ENCODE measurements at places on chromosomes 1 and 21. TPM values are rescaled to one million over a fixed set of nuclear protein-coding genes. Genes with fewer than 3 reads are reported as not detected.
A peak's percentile ranks its signal among the peaks of the same experiment; 100 is the strongest.

Gene PEF1
- total RNA-seq: 52.1 TPM

Gene LEMD1
- not detected for total RNA-seq

Gene CREG1
- total RNA-seq: 47.0 TPM

Gene ODF2L
- 48.7 TPM for total RNA-seq

Gene UBE2U
- not detected for total RNA-seq

Gene PDZK1IP1
- total RNA-seq: 2.1 TPM

Gene S100A10
- total RNA-seq: 105 TPM

Gene CA6
- 1.0 TPM for total RNA-seq

Gene GJA9
- not detected for total RNA-seq

Gene KRTAP21-2
- not detected for total RNA-seq

Gene SLC9C2
- not detected for total RNA-seq

- DNase-seq: no peak
Measured at GRCh38 chr1:218207194-218207593, 77.9 kb upstream of the RRP15 start.

- no peak for DNase-seq
Measured at GRCh38 chr1:121418369-121419049, 233.7 kb downstream of the SRGAP2C start.

DNA sequence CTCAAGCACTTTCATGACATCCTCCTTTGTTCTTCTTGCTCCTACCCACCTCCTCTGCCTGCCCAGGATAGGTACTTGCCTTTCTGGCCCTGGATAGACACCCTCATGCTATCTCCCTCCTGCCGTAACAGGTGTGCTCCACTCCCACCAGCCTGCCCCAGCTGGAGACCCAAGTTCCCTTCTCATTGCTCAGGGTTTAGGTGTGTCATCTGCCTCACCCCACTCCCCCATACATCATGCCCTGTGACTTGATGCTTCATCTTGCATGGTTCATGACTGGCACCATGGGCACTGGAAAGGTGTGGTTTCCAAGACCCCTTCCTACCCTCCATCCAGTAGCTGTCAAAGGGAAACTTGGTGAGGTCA is 5.9 kb downstream of the RHEX start:
- no peak for DNase-seq

GRCh38 chr1:64955097-64956009 is 11.0 kb downstream of the JAK1 start:
- DNase-seq: no peak

DNA sequence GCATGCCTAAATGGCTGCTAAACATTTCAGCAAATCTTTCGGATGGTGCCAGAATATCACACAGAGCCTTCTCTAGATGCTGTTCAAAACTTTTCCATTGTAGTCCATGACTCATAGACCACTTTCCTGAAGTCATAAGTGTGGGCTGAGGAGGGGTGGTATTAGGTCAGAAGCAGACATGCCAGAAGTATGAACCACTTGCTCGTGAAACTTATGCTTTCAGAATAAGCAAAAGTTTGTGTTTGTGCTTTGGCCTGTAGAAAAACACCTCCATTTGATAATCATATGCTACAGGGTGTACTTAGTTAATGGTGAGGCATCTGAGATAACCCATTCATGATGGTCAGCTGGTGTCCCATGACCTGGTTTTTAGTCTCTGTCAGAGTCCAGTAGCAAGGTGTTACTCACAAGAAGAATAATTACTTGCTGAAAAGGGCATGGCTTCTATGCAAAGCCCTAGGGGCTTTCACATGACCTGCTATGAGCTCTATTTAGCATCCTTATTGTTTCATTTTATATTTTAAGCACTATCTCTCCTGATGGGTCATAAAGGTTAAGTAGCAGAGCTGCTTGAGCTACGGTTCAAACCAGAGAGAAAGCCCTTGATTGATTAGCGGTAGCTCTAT is 183.1 kb upstream of the IVNS1ABP start:
- DNase-seq: no peak

GRCh38 chr1:64505232-64505943 is 35.5 kb downstream of the CACHD1 start:
- DNase-seq: peak; percentile 48

DNA sequence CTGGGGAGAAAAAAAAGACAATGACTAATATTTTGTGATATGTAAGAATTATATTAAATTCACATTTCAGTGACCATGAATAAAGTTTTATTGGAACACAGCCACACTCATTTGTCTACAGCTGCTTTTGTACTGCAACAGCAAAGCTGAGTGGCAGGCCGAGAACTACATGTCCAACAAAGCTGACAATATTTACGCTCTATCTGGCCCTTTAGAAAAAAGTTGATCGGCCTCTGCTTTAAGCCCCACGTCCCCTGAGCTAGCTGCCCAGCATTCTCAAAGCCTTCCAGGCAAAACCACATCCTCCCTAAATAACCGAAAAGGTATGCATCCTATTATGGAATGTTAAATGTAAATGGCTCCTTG is 8.6 kb downstream of the SLC2A1 start:
- DNase-seq: no peak

- DNase-seq: no peak
Measured at GRCh38 chr1:203778789-203779188, 13.8 kb downstream of the LAX1 start.

DNA sequence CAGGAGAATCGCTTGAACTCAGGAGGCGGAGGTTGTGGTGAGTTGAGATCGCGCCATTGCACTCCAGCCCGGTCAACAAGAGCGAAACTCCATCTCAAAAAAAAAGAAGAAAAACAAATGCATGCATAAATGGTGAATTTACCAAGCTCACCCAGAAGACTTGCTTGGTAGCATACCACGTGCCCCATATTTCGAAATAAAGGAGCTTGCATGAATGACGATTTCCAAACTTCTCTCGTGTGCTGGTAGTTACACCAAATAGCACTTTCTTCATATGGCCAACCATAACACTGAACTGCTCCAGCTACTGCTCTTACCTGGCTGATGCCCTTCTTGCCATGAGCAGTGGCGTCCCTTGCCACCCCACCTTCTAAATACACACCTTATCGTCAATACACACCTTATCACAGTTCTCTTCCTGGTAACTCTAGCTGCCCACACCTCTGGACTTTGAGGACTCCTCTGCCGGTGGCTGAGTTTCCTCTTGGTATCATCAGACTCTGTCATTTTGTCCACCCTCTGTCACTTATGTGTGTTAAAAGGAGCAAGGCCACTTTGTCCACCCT is 2.8 kb downstream of the DOP1B start:
- no peak for DNase-seq

- DNase-seq: no peak
Measured at GRCh38 chr1:47209725-47210325, 20.0 kb upstream of the PDZK1IP1 start.

DNA sequence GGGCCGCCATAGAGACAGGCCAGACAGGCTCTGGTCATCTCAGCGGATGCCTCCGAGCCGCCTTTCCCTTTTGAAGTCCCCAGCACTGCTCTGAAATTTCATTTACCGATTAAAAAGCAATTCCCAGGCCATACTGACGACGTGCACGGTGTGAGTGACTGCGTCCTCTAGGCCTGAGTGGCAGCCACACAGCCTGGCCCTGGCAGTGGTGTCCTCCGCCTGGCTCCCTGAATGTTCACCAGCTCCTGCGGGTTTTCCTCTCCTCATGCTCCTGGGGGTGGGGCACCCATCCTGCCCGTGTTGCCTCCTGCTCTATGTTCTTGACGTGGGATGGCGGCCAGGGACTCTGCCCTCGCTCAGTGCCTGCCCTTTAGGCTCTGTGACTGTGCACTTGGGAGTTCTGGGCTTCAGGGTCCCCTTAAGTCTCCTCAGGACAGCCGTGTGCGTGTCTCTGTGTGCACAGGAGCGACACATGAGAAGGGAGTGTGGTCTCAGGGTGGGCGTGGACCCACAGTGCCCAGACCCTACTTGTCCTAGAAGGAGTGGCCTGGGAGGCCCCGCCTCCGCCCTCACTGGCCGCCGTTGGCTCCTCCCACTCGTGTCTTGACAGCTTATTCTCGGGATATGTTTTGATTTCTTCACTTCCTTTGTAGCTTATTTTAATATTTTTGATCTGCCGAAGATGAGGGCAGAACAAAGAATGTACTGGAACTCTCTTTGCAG is 3.6 kb downstream of the SKI start:
- peak; percentile 78 for DNase-seq

GRCh38 chr1:219339466-219339865 is 165.8 kb downstream of the LYPLAL1 start:
- DNase-seq: no peak

- DNase-seq: peak; percentile 69
Measured at GRCh38 chr1:20921285-20921684, 134.2 kb upstream of the HP1BP3 start.

DNA sequence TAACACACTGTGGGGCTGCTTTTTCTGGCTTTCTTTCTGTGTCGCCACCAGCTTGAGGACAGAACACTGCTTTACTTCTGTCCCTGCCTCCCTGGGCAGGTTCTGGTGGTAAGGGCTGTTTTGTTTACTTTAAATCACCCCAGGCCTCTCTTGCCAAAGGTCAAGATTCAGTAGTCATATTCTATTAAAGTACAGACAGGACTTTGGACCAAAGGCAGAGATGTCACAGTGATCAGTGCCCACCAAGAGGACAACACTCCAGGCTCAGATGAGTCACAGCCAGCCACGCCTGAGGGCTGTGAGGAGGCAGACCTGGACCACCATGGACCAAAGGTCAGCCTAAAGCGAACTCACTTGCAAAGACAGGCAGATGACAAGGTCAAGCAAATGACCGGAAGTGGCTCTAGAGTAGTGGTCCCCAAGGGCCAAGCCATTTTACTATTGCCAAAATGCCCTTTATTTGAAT is 200.0 kb downstream of the RHOU start:
- no peak for DNase-seq

DNA sequence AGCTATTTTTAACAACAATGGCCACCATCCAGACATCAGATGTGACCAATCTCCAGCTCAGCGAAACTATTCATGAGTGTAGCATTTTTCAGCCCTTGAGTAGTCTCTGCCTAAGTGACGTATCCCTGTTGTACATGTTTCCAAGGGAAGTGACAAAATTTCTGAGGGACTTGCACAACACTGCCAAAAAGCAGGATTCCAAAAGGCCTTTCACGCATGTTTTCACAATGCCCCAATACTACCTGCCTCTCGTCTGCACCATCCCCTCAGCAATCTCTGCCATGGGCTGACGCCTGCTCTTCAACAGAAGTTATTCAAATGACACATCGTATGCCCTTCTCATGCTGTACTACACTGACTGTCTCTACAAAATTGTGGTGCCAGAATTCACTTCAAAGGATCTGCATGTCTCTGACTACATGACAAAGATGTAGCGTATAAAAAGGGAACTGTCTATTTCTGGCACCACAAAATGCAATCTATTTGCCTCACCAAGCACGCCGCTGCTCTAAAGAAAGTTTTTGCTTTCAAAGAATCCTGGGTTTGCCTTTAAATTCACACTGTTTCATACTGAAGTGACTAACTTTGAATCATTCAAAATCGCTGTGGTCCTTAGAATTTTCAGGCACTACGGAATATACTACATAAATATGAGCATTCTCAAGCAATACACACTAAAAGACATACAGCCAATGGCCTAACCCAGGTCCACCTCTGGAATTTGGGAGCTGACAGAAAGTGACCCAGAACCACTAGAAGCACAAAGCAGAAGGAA is 32.9 kb downstream of the JAK1 start:
- DNase-seq: peak; percentile 30

DNA sequence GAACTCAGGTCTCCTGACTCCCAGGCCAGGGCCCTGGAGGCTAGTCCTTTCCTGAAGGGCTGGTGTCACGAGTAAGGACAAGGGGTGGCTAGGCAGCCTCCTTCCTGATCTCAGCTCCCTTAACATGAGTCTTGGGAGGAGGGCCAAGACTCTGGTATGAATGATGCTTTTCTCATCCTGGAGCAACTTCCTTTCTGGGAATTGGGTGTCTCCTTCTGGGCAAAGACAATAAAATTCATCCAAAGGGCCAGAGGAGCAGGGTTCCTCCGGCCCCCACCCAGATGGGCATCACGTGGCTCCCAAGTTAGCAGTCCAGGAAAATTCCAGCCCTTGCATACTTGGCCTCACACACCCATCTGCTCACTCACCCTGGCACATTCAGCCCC is at the start of gene FAM167B:
FAM167B (plus strand) TSS at position 335 of the 386 bp plus-strand sequence. CDS start 200 bp downstream, outside the sequence.
- DNase-seq: no peak

- peak; percentile 56 for DNase-seq
Measured at GRCh38 chr1:22801761-22802160, 91.1 kb downstream of the EPHB2 start.

GRCh38 chr1:202857136-202857610 is 31.8 kb downstream of the RABIF start:
- no peak for DNase-seq

- DNase-seq: no peak
Measured at GRCh38 chr21:42311160-42311559, 4.0 kb downstream of the TFF3 start.

GRCh38 chr1:95323123-95323522 is 89.1 kb downstream of the RWDD3 start:
- no peak for DNase-seq

DNA sequence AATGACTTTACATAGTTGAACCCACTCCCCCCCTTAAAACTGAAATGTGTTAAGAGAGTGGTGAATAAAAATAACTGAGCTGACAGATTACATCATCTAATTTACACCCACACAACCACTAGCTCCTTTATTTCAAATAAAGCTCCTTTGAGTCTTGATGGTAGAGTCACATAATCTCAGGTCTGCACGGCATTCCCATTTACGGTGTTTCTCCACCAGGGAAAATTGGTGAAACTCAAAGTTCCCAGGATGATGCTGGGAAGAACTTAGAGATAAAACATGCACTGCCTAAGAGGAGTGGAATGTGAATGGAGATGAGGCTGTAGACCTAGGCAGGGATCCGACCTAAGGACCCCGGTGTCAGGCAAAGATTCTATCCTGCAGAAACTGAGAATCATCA is 727.8 kb upstream of the ADAMTS5 start:
- no peak for DNase-seq

GRCh38 chr1:222711319-222712252 is 705 bp downstream of the AIDA start:
- DNase-seq: peak; percentile 72

DNA sequence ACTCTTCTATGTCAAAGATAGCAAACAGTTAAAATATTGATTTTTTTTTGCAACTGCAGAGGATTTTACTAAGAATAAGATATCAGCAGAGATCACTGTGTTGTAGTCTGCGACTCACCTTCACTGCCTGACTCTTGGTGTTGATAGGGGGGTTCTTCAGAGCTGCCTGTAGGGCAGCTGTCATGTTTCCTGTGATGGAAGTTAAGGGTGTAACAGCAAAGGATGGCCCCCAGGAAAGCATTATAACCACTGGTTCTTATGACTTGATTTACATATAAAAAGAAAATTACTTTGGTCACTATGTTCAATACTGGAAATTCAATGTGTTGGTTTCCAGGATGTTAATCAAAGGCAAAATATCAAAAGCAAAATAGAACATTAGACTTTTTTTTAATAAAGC is 2.6 kb downstream of the ARPC5 start:
- DNase-seq: no peak

Measured in tongue (tissue), 3 donors.